ENCODE measurements at places on chromosomes 7 and 10. TPM values are rescaled to one million over a fixed set of nuclear protein-coding genes. Genes with fewer than 3 reads are reported as not detected.

DNA sequence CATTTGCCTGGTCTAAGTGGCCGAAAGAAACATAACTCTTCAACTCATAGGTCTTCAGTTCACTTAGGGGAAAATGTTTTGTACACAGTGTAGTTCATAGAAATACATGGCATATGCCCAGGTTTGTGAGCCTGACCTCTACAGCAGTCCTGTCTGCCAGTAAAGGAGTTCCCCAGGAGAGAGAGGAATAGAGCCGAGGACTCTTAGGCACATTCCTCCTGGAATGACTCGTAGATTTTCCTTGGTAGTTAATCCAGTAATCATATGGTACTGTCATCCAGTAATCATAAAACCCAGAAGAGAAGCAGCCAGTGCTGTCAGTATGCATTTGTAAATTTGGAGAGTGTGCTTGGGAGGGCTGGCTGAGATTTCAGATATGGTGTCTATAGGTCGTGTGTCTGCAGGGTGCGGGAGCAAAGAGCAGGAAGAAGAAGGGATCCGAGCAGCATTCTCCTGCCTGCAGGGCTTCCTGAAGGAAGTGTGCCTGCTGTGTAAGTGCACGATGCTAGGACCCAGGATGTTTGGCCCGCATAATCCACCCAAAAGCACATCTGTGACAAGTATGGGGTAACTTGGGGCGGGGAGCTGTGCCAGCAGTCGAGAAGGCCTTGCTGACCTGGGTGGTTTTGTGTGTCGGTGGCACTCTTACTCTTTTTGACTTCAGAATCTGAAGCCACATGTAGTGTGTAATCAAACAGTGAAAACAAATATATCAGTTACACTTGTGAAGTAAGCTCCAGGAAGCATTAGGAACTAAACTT, 13.9 kb downstream of the EIF4H start:
- no peak for DNase-seq

DNA sequence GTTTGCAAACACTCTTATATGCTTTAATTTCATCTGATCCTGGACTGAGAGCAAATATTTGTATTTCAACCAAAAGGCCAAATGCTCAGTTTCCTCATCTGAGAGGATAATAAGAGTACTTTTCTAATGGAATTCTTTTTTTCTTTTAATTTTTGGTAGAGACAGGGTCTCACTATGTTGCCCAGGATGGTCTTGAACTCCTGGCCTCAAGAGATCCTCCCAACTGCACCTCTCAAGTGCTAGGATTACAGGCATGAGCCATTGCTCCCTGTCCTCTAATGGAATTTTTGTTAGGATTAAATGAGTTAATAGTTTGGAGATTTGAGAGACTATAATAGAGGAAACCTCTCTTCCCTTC, 68.4 kb upstream of the KMT2E start:
- DNase-seq, result no peak

ASAH2 gene
- under 0.01 TPM for total RNA-seq

DNA sequence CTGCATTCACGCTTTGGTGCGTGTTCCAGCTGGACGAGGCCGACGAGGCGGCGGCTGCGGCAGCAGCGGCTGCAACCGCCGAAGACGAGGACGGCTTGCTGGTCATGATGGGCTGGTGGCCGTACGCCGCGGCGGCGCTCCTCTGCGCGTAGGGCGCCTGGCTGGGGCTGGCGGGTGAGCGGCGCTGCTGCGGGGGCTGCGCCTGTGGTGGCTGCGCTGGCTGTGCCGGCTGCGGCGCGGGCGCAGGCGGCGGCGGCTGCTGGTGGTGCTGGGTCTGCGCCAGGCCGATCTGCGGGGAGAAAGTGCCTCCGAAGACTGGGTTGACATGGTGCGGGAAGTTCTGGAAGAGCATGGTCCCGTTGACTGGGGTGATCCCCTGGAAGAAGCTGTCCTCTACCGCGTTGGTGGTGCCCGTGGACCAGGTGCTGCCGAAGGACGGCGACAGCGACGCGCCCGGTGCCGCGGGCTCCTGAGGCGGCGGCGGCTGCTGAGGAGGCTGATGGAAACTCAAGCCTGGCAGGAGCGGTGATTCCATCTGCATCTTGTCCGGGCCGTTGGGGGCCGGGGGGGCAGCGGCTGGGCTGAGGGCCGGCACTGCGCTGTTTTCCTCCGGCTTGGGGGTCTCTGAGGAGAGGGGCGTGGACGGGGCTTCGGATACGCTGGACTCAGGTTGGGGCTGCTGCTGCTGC, 51.1 kb downstream of the CPEB3 start:
- DNase-seq, result no peak

DNA sequence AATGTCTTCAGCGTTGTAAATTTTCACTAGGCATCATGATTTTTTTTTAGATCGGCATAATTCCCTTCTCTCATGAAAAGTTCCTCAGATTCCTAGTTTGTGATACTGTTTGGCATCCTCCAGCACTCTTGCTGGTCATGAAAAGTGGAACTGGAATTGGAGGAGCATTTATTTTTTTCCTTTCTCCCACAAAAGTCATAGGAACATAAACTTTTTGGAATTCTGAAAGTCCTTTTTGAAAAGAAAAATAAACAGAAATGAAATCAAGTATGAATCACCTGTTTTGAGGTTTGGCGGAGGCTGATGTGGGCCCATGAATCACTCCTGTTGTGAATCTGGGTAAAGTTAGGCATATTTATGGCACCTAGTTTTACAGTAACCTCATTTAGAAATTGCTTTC, 17.7 kb downstream of the CACNB2 start:
- DNase-seq, result no peak

DNA sequence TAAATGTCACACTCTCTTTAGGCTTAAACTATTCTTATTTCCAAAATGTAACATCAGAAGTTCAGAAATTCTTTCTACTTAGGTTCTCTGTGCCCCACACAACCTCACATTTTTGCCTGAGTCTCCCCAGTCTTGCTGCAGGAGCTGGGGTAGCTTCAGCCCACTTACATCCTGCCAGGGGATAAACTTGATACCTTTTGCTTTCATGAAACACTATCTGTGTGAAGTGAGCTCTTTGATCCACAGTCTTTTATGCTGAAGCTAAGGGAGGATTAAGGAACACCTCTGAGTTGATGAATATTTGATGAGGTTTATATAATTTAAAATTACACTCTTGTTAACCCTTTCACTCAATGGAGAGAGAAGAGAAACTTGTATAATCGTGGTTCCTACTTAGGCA, 341.0 kb downstream of the AUTS2 start:
- DNase-seq, result no peak

GRCh38 chr10:105963334-105963884, 1201.1 kb downstream of the SORCS1 start:
- no peak for DNase-seq

GRCh38 chr10:43226851-43227845, 39.7 kb downstream of the RASGEF1A start:
- no peak for DNase-seq

DNA sequence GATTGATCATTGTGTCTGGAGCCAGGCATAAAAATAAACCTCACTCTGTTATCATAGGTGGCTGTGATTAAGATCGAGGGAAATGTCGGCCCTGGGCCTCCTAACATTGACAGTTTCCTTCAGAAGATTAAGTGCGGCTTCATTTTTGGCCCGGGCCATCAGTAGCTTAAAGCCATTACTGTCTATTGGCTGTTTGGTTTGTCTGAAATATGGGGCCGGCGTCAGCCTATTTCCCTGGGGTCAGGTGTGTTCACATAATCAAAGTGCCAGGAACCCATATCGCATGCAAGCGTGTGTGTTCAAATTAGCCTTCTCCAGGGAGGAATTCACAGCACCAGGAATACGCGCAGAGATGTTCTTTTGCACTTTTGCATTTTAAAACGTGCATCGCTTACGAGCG, 114.7 kb downstream of the CUX1 start:
- no peak for DNase-seq

KIAA1217 gene
- not detected for total RNA-seq

WNT8B gene
- not detected for total RNA-seq

MRC1 gene
- total RNA-seq, result 0.27 TPM

- DNase-seq, result no peak
Observed at GRCh38 chr10:119344381-119344780, 137.0 kb downstream of the GRK5 start.

DNA sequence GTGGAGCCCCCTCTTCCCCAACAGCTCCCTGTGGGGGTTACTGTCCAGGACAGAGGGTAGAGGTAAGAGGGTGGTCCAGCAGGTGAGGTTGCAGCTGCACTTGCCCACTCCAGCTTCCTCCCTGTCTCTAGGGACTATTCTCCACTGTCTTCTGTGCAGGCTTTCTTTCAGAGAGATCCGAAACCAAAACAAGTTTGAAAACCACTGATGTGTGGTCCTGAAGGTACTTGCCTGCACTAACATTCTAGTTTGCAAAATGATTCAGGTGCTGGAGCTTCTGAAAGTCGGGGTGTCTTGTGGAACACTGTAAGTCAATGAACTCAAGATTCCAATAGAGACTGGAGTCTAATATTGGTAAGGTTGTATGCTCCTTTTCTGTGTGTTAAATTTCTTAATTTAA, 63.1 kb downstream of the BLNK start:
- DNase-seq, result no peak

DNA sequence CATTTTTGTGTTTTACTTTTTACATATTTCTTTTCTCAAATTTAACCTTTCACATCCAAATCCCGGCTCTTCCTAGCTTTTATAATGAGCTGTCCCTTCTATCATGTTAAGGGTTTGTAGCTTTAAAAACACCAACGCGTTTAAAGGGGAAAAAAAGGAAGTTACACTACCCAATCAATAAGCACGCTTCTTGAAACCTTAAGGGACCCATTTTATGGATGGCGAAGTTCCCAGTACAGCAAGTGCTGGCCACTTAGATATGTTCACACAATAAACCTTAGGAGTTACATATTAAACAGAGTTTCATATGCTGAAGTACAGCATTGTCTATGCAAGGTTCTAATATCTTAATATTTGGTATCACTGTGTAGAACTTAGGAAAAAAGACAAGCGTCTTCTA, 1.8 kb downstream of the GNG11 start:
- DNase-seq, result no peak

DNA sequence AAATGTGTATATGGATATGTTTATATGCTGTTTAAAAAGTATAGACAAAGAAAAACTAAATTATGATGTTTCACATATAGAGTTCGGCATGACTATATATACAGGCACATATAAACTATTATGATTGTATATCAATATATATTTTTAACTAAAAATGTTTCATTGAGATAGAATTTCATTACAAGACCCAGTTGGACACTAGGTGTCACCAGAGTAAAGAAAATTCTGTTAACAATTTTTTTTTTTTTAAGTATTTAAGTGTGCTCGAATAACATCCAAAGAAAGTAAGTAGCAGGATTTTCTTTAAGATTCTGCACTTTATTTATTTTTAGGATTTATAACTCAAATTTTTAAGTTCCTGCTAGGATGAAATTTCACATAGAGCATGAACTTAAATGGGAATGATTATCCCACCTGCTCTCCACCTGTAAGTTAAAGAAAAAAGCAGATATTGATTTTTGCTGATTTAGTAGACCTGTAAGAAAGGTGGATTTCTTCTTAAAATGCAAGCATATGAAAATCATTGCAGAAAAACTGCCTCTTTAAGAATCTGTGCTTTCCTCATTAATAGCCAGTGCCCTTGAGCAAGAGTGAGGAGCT, 961.5 kb downstream of the PCDH15 start:
- peak; percentile 5 for DNase-seq

DNA sequence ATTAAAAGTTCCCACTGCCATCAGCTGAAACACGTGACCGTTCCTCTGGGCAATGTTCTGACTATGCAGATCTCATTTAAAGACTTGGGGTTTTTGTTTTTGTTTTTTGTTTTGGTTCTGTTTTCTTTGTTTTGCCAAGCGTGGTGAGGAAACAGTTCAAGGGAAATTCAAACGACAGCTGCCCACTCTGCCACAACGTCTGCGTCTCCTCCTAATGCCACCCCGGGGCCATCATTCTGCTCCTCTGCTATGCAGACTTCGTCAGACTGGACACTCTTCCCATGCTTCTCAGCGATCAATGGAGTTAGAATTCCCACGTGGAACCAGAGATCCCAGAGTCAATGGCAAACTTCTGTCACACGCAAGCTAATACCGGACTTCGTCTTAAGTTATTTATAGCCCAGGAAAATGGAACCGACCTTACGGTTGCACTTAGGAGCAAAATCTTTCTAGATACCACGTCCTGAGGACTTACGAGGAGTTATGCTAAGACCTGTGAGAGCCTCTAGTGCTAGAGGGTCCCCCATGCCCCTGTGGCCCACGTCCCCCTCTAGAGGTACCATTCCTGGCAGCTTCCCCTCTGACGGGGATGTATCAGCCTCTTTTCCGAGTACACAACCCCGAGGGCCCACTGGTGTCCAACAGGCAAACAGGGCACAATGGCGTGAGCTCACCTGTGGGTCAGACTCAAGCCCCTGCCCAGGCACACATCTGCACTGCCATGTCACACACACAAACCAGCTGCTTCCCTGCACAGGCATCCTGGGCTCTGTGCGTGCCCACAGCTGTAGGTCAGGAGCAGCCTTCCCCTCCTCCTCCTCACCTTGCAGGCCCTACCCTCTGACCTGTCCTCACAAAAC, 24.4 kb downstream of the EBF3 start:
- no peak for DNase-seq

DNA sequence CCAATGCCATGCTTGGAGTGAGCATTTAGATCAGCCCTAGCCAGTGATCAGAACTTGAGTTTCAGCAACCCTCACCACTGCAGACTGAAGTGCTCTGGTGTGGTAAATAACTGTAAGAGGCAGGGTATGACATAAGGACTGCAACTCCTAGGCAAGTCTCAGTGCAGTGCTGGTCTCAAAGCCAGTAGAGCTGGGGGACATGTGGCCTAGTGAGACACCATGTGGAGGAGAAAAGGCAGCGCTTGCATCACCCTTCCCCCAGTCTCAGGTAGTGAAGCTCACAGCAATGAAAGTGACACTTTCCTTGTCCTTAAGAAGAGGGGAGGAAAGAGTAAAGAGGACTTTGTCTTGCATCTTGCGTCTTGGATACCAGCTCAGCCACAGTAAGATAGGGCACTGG, 386.8 kb upstream of the POT1 start:
- no peak for DNase-seq

DNA sequence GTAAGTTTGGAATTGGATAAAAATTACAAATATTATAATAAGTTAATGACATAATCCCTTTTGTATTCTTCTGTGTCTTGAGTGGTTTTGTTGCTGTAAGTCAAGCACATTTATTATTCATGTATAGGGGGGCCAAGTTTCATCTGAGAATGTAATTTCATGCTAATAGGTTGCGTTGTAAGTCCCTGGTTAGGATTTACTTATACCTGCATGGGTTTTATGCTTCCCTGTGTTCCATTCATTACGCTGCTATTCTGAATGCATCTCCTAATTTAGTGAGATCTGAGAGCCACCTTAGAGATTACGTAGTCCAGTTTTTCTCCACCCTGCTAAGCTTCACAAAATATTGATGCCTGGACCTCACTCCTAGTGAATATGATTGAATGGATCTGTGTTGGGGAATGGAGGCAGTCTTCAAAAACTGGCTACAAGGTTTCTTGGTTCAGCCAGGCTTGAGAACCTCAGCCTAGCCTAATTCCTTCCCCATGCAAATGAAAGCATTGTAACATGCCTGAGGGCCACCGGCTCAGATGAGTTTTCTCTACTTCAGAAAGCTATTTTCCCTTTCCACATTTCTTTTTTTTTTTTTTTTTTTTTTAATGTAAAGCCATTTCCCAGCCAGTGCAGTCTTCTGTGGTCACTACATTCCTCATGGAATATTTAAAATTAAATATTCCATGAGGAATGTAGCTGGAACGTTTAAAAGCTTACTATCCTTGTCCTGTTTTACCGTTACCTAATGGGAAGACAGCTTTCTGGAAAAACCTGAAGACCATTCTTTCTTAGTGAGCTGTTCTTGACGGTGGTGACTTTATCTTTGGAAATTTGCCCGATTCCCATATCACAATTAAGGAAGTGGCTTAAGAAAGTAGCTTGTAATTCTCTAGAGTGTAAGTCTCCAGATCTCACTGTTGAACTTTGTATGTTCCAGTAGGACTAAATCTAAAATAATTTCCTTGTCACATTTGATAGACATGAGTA, 16.0 kb downstream of the PAPSS2 start:
- DNase-seq, result no peak
